SK-N-SH (cell line): ENCODE measurements at places on chromosomes 4 and X.

DNA sequence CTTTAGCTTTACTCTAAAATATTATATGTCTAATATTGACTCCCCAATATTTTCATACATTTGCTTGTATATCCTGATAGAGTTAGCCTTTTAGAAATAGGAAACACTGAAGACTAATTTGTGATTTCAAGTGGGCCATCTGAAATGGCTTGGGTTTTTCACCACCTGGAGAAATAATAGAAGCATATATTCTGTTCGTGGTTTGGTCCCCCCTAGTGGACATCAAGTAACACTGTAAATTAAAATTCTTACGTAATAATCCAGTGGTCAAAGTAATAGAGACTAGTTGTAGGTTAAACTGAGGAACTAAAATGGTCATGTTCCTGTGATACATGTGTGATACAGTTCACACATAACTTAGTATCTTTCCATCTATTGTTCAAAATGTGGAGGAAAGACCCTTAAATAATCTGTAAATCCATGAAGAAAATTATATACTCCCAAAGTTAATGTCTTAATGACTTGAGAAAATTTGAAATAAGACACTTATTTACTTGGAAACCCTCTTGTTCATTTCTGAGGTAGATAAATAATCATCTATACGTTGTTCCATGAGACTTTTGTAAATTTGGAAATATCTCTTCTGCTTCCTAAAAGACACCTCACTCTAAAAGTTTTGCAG lies 79.8 kb upstream of the SMARCAD1 start:
- peak; percentile 52 for DNase-seq

GRCh38 chrX:54950730-54951375 lies 30.2 kb downstream of the TRO start:
- no peak for DNase-seq

- DNase-seq = peak; percentile 88
These were observed at the start of gene SH3D19 for GRCh38 chr4:151325111-151325948. Gene SH3D19, minus strand, starts transcription at chr4:151325605. Its CDS starts 253 bp downstream, at chr4:151325352.

DNA sequence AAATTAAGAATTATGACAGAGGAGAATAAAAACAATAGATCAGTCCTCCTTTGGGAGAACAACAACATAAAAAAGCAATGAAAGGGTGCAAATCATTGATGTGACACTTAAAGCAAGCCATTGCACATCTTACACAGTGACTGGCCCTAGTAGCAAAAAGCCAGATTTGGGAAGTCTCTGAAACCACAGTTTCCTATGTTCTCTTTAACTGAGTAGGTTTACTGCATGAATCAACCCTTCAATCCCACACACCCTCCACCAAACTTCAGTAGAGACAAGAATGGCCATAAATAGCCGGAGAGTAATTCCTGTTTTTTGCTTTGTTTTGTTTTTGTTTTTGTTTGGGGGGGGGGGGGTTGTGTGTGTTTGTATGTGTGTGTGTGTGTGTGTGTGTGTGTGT lies 180.8 kb downstream of the VEGFC start:
- DNase-seq = no peak

DNA sequence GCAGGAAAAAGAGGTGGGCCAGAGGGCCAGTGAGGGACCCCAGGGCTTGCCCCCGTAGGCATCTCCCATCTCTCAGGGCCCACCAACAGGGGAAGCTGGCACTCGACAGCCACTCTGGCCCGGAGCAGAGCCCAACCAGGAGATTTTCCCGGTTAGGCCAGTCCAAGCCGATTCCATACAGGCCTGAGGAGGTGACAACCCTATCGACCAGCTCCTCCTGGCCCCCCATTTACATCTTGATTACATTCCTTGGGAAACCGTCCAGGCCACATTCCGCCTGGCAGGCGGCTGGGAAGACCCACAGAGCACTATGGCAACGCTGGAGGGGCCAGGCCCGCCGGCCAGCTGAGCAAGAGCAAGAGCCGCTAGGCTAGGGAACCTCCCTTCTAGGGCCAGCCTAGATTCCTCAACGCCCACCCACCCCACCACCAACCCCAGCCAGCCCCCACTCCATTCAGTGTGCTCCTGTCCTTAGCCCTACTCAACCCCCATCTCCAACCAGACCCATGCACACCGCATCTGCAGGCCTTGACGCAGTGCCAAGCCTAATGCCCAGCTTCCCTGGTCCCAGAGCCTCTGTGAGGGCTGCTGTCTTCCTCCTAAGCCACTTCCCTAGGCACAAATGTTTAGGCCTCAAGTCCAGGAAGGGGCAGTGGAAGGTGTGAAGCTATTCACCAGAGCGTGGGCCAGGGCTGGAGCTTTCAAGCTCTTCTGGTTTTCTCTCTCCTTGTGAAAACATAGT lies 161.2 kb downstream of the EFNB1 start:
- peak; percentile 44 for DNase-seq

GRCh38 chrX:66717926-66718325 lies 79.0 kb upstream of the EDA2R start:
- no peak for DNase-seq

GRCh38 chr4:166987026-166987425 lies 247.3 kb downstream of the SPOCK3 start:
- no peak for DNase-seq

DNA sequence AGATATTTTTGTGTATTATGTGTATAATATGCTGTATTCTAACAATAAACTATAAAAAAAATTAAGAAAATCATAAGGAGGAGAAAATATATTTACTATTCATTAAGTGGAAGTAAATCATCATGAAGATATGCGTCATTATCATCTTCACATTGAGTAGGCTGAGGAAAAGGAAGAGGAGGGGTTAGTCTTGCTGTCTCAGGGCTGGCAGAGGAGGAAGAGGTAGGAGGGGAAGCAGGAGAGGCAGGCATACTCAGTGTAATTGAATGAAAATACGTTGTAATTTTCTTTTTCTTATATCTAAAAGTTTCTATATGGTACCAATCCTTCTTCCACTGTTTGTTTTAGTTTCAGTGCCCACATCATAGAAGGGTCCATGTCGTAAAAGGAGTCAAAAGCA lies 9.8 kb upstream of the TMEM185A start:
- DNase-seq = no peak

DNA sequence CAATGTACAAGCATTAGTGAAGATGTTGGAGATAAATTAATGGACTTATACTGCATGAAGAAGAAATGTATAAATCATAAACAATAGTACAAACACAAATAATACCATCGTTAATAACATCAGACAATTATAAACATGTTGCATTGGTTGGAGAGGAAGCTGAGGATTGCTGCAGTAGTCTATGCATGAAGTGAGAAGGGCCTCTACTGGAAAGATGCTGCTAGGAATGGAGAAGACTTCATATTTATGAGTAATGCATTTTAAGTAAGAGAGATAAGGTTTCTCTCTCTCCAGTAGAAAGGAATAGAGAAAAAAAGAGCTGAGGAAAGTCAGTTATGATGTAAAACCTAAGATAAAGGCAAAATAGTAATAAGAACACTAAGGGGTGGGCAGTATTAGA lies 247.8 kb downstream of the GRID2 start:
- no peak for DNase-seq
